ENCODE measurements at places on chromosomes 7 and 10.

DNA sequence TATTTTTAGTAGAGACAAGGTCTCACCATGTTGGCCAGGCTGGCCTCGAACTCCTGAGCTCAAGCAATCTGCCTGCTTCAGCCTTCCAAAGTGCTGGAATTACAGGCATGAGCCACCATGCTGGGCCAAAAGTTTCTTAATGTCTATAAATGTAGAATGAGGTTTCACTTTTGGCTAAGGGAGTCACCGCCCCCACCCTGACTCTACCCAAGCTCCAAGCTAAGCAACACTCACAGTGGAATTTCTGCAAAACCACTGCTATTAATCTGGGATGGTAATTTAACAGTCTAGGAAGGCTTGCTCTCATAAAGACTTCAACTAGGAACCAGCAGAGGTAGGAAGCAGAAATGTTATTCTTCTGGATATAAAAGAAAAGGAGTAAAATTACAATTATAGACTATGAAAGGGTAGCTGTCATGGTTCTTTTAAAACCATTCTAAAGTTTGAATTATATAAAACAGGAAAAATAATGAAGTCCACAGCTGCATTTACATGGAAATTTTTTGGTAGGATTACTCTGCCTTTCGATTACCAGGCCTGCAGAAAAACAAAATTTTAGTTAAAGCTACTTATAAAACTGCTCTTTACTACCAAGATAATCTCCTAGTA lies 211.6 kb downstream of the SFMBT2 start:
- no peak for DNase-seq

GRCh38 chr10:58888957-58889356 lies 287.5 kb upstream of the PHYHIPL start:
- DNase-seq, result no peak

DNA sequence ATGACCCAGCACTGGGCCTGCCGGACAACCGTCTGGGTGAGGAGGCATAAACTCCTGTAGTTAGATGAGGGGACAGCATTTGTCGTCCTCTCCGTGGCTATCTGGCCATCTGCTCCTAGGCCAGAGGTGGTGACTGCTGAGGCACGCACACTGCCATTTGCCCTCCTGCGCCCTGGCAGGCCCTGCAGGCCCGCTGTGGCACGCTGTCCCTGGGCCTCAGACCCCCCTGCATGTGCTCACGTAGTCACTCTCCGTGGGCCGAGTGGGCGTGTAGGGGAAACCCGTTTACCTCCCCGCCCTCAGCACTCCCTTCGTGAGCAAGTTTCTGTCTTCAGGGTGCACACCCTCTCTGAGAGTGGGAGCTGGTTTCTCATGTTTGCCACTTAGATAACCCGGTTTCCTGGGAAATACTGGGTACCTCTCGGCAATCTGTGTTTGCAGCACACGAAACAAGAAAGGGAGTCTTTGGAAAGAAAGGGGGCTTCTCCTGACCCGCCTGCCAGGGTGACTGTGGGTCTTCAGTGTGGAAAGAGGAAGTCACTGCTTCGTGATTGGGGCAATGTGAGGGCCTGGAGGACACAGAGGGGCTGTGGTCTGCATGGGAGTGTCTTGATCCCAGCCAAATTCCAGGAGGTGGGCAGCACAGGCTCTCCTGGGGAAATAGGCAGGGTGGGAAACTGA lies 10.8 kb downstream of the ADAMTS14 start:
- DNase-seq, result no peak

GRCh38 chr10:62788861-62789467 lies 15.6 kb upstream of the ADO start:
- DNase-seq, result no peak

- no peak for DNase-seq
Measured at GRCh38 chr10:43222210-43222720, 44.6 kb downstream of the RASGEF1A start.

GRCh38 chr10:52437205-52437646 lies 123.1 kb downstream of the DKK1 start:
- DNase-seq, result no peak

- peak; percentile 43 for DNase-seq
Measured at GRCh38 chr7:142454862-142455261, 197.0 kb upstream of the PRSS58 start.

DNA sequence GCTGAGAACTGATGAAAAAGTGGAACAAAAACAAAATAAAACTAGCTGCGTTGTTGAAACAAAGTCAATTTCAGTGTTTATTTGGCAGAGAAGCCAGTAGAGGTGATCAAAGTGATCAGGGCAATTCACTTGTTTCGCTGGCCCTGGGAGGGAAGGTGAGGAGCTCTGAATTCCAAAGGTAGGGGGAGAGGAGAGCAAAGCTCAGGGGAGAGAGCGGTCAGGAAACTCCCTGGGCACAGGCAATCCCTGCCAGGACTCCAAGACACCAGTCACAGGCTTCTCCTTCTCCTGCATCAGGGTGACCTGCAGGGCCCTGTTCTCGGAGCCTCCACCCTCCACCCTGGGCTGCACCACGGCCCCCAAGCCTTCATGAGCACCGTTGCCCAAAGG lies 6.8 kb upstream of the KIAA1217 start:
- no peak for DNase-seq

- DNase-seq, result no peak
Measured at GRCh38 chr7:81949306-81949705, 179.5 kb upstream of the HGF start.

- DNase-seq, result peak; percentile 81
Measured at GRCh38 chr10:17425584-17426262, 28.7 kb downstream of the ST8SIA6 start.

GRCh38 chr10:64037071-64037661 lies 516.0 kb downstream of the REEP3 start:
- DNase-seq, result no peak

DNA sequence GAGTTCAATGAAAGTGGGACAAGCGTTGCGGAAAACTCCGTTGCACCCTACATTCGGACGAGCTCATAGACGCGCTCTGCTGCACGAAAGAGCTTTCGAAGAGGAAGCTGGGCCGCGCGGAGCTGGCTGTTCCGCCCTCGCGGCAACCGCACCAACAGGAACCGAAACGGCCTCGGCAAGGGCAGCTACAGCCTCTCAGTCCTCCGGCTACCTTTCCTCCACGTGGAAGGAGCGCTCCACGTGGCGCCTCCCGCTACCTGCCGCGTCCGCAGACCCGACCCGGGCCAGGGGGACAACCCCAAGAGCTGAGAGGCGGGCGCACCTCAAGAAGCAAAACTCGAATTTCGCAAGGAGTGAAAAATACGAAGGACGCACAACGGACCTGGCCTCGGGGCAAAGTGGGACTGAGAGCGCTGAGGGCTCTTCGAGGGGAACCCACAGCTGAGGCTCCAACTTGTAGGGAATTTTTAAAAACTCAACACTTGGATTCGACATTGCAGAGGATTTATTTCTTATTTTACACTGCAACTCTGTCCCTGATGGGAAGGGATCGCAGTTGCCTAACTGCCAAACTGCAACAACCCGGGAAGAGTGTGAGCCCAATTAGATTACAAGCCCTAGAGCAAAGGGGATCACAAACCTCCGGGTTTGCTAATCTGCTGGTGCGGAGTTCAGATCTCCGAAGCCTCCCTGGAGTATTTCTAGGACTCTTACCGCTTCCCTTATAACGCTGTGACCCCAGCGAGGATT lies 1.4 kb downstream of the HPSE2 start:
- peak; percentile 17 for DNase-seq

DNA sequence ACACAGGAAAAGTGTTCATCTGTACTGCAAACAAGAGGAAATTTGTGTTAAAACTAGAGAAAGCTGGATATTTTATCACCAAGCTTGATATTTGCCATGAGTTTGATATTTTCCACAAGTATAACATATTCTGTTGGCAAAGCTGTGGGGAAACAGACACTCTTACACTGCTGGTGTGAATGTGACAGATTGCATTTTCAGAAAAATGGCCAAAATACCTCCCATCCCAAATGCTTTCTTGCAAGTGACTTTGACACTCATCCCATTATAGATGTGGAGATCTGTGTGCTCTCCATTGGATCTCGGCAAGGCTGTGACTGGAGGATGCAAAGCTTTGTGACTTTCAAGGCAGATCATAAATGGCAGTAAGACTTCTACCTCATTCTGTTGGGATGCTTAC lies 30.5 kb downstream of the ZNF713 start:
- no peak for DNase-seq

DNA sequence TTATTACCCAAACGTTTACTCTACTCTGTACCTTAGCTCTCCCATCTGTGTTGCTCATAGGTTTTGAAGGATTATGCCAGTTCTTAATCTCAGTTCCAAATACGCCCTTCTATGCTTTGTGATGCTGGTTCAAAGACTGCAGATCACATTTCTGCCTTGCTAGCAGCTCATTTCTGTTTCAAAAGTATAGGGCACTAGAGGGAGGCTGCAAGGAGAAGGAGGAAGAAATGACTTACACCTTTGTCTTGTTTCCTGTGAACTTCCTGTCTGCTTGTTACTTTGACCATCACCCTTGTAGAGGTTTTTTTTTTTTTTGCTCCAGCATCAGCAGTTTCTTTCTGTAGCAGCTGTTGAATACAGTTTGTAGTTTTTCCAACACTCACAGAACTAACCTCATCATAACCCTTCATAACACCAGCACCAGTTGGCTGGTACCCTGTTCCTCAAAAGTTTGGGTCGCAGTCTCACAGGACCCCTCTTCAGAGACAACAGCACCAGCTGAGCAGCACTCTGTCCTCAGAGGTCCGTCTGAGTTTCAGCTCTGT lies 16.5 kb downstream of the SLK start:
- peak; percentile 8 for DNase-seq

DNA sequence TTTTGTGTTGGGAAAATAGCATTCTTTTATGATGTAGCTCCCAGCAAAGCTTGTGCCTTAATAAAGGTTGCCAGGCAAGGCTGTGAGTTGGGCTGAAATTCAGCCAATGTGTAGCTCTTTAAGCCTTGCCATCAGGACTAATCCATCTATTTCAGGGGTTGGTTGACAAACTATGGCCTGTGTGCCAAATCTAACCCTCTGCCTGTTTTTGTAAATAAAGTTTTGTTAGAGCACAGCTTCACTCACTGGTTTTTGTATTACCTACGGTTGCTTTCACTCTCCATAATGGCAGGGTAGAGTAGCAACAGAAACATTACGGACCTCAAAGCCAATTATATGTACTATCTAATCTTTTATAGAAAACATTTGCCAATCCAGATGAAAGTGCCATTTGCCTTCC lies 638.1 kb upstream of the POT1 start:
- DNase-seq, result no peak

GRCh38 chr10:128630787-128631252 lies 504.6 kb upstream of the MKI67 start:
- no peak for DNase-seq

DNA sequence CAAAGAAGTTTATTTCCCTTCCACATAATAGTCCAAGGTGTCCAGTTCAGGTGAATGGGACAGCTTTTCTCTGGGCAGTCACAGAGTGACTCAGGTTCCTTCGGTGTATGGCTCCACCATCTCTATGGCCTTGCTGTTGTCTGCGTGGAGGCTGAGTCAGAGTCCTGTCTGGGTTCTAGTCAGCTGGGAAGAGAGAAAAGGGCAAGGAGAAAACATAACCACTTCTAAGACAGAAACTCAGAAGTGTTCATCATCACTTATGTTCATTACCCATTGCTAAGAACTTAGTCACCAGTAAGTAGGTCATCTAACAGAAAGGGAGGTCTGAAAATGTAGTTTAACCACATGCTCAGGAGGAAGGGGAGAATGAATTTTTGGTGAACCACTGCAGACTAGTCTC lies 32.4 kb upstream of the CCDC7 start:
- DNase-seq, result peak; percentile 44

DNA sequence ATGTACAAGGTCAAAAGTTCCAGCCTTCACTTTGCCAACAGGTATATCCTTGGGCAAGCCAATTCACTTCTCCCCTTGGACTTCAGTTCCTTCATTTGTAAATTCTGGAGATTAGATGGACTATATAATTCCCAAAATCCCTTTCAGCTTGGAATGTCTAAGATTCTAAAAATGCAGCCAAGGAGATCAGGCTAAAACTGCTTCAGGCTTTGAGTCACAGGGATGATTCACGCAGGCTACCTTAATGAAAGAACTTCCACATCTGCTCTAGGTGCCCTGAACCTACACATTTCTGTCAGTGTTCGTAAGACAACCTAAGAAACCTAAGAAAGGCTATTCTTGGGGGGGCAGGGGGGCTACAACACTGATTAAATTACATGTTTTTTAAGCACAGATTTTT lies 7.1 kb downstream of the CPVL start:
- no peak for DNase-seq

DNA sequence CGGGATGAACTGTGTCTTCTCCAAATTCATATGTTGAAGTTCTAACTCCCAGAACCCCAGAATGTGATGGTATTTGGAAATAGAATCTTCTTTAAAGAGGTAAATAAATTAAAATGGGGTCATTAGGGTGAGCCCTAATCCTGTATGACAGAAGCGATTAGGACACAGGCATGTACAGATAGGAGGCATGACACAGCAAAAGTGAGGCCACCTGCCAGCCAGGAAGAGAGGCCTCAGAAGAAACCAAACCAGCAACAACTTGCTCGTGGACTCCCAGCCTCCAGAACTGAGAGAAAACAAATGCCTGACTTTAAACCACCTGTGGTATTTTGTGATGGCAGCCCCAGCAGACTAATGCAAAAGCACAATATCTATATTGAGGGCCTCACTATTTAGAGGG lies 214.3 kb downstream of the NEBL start:
- no peak for DNase-seq

GRCh38 chr10:30182191-30183054 lies 123.0 kb upstream of the JCAD start:
- DNase-seq, result no peak

DNA sequence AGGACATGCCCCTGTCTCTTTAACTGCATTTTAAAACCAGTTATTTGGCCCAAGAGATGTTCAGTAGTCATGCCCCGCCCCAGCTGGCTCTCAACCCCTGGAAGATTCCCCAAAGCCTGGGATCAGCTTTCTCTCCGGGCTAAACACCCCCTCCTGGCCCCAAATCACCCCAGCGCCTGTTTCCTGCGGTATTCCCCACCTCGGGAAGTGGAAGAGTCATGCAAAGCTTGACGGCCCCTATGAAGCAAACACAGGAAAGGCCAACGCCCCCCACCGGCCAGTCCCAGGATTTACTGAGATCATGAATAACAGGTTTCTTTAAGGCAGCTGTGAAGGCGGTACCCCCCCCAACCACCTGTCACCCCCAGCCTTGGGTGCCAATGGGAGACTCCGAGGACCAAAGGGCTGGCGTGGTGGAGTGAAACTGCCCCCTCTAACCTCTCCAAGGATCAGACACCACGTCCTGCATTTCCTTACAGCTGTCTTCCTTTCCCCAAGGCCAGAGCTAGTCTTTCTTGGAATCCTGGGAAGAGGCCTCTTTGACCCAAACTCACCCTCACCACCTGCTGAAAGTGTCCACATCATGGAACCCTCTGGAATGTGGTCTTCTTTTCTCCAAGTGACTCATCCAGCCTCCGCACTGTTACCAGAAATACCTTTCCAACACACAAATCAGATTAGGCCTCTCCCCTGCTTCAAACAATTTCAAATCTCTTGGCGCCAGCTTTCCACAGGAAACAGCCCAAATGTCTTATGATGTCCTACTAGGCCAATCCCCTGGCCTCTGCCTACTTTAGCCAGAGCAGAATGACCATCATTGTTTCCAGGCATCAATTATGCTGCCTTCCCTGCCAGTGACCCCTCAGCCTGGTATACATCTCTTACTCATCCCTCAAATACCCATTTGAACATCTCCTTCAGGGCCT lies 301.5 kb downstream of the ZEB1 start:
- DNase-seq, result no peak
